Thoracic aorta (tissue), 2 donors: ENCODE measurements at places on chromosomes 2 and 18. TPM values are rescaled to one million over a fixed set of nuclear protein-coding genes. Genes with fewer than 3 reads are reported as not detected.

DNA sequence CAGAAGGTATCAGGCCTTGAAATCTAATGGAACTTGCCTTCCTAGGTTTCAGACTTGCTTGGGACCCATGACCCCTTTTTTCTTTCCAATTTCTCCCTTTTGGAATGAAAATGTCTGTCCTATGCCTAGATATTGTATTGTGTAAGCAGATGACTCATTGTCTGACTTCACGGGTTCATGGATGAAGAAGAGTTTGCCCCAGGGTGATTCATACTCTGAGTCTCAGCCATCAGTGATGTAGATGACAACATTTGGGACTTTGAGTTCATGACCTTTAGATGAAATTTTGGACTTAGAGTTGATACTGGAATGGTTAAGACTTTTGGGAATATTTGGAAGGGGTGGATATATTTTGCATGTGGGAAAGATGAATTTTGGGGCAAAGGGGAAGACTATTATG is 11.2 kb upstream of the SCYGR5 start:
- no peak for DNase-seq

- DNase-seq = no peak
Observed at GRCh38 chr2:175792199-175792598, 209.9 kb downstream of the LNPK start.

The IL1RL1 gene
- total RNA-seq = 22.2 TPM

DNA sequence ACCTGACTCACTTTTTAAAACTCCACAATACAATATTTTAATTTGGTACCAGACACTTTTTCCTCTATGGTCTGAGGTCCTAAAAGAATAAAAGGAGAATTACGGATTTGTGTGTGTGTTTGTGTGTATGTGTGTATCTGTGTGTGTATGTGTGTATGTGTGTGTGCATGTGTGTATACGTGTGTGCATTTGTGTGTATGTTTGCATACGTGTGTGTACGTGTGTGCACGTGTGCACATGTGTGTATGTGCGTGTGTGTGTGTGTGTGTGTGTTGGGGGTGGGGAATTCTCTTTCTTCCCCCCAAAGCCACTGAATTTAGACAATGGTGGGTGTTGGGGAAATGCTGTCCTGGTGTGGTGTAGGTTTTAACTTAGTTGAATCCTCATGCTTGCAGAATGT is 807.7 kb upstream of the SALL3 start:
- no peak for DNase-seq

DNA sequence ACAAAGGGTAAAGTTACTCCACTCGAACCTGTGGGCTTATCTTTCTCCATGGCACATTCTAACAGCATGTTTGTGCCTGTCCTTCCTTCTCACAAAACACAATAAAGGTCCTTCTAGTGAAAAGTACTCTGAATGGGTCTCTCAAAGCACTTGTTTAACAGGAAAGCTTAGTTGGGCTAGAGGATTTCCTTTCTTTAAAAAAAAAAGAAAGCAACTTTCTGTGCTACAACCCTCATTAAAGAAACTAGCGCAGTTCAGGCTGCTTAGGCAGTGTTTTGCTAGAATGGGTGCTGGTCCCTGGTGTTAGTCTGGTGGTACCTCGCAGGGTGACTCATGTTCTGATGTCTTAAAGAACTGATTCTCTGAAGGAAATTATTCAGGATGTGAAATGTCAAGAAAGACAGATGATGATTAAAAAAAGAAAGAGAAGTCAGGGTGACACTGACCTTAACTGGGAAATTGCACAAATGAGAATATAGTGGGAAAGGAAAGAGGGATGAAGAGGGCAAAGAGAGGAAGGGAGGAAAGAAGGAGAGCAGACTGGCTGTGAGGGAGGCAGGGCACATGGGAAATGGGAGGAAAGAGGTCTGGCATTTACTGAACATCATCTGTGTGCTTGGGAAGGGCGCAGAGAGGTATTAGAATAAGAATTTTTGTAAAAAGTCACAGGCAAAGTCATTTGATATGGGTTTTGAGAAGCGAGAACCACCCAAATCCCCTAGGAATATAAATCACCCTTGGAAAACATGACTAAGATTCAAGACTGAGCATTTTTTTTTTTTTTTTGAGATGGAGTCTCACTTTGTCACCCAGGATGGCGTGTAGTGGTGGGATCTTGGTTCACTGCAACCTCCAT is 74.9 kb downstream of the ATP8B1 start:
- no peak for DNase-seq

GRCh38 chr2:62998949-62999348 is 51.7 kb upstream of the OTX1 start:
- DNase-seq = no peak

The SCN7A gene
- 3.0 TPM for total RNA-seq

The TRIM43 gene
- not detected for total RNA-seq

GRCh38 chr2:154370873-154371272 is 327.6 kb upstream of the KCNJ3 start:
- DNase-seq = no peak
